ENCODE measurements at places on chromosomes 13 and 19.

DNA sequence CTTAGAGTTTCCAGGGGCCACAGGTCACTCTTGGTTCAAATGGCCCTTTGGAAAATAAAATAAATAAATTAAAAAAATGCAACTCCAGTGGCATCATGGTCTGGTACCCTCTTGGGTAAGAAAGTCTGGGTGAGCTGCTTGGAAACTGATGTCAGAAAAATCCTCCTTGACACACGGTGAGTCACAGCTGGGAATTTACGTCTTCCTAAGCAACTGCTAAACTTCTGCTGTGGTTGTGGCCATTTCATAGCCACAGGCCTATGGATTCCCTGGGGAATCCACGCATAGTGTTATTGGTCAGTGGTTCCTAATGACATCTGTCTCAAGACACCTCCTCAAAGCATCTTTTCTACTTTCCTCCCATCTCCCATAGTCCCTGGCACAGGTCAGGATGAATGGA is 220.8 kb downstream of the COG6 start:
- DNase-seq, result no peak

DNA sequence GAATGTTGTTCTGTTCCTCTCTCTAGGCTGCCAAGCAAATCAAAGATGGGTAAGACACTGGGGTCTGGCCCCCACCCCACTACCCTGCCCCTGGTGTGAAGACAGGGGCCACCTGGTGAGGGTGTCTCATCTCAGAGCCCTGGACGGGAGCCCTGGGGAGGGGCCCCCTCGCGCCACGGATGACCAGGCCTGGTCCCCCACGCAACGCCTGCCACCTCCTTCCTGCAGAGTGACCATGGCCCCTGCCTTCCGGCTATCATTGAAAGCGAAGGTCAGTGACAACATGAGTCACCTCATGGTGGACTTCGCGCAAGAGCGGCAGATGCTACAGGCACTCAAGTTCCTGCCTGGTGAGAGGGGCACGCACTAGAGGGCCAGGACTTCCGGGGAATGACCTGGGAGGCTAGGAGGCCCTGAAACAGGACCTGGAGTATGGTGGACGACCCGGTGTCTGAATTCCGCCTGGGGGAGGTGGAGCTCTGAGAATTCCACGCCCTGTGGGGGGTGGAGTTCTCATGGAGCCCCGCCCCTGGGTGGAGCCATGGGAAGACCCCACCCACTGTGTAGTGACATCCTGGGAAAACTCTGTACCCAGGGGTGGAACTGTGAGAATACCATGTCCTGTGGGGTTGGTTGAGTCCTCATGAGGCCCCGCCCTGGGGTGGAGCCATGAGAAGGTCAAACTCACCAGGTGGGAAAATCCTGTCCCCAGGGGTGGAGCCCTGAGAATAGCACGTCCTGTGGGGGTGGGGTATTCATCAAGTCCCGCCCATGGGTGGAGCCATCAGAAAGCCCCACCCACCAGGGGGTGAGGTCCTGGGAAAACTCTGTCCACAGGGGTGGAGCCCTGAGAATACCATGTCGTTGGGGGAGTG is 6.1 kb downstream of the FSD1 start:
- DNase-seq, result no peak

- DNase-seq, result no peak
Measured at GRCh38 chr13:51734786-51735185, 69.2 kb downstream of the DHRS12 start.

GRCh38 chr13:25001476-25002206 is 94.3 kb upstream of the PABPC3 start:
- DNase-seq, result no peak

- no peak for DNase-seq
Measured at GRCh38 chr13:30551189-30551588, 66.5 kb upstream of the USPL1 start.

DNA sequence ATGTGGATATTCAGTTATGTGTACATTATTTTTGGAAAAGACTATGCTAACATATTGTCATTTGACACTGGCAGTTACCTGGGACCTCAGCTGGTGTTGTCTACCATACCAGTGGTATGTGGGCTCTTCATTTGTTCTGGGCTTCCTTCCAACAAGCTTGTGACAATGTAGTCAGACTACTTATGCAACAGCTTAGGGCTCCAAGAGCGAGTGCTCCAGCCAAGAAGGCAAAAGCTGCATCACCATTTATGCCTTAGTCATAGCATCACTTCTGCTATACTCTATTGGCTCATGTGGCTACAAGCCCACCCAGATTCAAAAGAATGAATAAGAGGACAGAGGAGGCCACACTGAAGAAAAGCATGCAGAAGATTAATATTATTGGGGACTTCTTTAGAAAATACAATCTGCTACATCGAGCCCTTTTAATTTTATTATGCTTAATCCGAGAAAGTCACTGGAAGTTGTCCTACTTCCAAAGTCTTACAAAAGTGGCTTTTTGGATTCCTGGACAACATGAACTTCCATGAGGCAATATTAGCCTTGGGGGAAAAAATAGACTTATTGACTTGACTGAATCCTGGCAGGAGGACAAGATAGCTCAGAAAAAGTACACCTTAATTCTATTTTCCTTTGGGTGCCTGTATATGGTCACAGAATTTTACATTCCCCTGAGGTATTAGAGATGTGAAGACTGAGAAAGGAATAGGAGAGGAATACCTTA is 529.4 kb upstream of the HTR2A start:
- DNase-seq, result no peak

DNA sequence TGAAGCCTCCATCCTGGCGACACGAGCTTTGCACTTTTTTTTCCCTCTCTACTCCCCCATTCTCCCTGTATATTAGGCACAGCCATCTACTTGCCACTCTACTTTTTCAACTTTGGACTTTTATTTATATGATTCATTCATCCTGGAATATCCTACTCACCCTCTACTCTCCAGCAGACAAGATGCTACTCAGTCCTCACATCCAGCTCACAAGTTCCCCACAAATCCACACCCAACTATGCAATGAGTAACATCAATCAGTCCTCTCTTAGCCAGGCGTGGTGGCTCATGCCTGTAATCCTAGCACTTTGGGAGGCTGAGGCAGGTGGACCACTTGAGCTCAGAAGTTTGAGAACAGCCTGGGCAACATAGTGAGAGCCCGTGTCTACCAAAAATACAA is 23.9 kb upstream of the URAD start:
- no peak for DNase-seq

DNA sequence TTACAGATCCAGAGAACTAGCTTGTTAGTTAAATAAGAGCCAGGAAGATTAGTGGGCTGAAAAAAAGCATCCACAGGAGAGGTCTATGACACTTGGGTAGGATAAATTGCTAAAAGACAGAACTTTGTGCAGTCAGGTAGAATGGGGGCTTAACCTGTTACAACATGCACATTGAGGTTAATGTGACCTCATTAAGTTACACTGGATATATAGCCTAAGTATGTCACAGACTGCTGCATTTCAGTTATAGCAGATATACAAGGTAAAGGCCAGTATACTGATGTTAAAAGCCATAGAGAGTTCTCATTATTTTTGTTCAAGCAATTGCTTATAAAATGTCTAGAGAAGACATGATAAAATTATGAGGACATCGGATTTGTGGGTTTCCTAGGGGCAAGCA is 1179.9 kb upstream of the PCDH9 start:
- no peak for DNase-seq

DNA sequence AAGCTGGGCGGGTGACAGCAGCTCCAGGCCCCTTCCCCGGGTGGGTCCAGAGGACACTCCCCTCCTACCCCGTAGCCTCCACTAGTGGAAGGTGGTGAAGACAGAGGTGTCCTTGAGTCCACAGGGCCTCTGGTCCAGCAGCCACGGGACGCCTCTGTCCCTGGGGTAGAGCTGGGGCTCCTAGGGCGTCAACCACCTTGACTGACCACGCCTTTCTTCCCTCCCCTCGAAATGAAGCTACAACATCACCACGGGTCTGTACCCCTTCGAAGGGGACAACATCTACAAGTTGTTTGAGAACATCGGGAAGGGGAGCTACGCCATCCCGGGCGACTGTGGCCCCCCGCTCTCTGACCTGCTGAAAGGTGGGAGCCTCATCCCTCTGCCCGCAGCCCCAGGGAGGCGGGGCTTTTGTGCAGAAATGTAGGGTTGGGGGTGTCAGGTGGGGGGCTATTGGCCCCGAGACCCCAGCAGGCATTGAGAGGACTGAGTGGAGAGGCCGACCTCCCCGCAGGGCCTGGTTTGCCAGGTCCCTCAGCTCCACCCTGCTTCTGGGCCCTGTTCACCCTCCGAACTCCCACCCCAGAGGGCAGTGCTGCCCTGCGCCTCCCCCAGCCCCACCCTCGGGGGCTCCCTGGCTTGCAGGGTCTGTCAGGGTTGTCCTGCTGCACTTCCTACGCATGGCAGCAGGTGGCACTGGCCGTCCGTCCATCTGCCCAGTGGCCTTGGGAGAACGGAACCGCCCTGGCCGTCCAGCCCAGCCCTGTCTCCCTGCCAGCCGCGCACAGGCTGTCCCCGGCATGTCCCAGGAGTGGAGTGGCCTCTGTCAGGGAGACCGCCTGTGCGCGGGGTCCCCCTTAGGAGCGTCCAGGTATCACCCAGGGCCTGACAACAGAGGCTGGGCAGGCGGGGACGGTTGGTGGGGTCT is 15.7 kb downstream of the STK11 start:
- no peak for DNase-seq

DNA sequence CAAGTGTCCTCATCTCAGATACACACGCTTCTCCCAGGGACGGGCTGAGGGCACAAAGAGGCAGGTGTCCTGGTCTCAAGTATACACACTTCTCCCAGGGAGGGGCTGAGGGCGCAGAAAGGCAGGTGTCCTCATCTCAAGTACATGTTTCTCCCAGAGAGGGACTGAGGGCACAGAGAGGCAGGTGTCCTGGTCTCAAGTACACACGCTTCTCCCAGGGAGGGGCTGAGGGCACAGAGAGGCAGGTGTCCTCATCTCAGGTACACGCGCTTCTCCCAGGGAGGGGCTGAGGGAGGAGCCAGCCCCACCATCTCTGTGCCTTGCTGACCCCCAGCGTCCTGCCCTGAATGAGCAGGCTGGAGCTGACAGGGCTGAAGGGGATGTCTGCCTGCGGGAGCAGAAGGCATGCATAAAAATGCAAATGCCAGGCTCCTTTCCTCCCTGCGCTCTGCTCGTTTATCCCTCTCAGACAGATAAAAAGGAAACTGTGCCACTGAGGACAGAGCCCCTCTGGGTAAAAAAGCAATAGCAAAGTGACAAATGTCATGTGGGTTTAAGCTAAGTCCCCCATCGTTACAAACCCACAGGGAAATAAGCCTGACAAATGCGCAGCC is 96.1 kb upstream of the UQCRFS1 start:
- no peak for DNase-seq

- DNase-seq, result no peak
Measured at GRCh38 chr19:55094456-55095259, 19.0 kb downstream of the EPS8L1 start.

DNA sequence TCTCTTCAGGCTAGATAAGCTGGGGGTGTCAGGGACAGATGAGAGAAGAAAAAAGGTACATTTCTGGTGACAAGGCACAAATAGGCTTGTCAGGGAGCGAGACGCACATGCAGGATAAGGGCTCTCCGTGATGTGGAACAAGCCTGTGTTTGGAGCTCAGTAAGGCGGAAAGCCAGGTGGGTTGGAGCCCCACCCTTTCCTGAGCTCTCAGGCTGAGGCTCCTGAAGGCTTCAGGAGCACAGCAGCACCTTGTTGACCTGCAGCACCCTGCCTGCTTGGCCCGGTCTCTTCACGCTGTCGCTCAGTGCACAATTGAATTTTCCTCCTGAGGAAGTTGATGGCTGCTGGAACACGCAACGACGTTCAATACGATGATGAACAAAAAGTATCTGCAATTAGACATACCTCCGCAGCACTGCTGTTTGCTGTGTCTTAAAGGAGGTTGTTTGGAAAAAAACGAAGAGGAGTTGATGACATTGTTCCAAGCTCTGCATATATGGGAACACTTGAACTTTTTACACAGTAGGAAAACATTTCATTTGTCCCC is 29.3 kb downstream of the SERP2 start:
- DNase-seq, result no peak

DNA sequence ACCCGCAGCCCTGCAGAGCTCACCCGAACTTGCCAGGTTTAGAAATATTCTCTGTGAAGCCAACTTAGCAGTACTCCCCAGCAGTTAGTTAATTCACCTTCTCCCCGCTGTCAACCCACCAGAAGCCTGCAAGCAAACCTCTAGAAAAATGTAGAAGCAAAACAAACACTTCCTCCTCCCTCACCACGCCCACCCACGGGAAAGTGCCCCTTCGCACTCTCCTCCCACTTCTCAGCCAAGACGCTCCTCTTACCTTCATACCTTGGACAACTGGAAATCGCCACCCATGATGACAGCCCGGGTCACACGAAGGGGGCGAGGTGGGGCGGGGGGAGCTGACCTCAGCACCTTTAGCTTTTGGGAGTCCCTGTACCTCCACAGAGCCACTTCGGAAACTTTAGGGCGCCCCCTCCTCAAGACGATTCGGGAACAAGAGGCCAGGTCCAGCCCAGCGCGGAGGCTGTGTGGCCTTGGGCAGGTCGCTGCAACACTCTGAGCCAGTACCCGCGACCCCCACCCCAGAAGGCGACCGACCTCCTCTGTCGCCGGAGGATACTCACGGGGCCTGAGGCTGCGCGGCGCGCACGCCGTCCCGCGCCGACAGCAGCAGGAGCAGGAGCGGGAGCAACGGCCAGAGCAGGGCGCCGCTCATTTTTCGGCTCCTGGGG is 485 bp downstream of the CPAMD8 start:
- no peak for DNase-seq

Measured in NCI-H1417 treated with DMSO at 0.1 percent for 48 hours (cell line).